ENCODE measurements at places on chromosomes 11 and 22. TPM values are rescaled to one million over a fixed set of nuclear protein-coding genes. Genes with fewer than 3 reads are reported as not detected.

SREBF2 gene
- 91.1 TPM for total RNA-seq

NLRP10 gene
- total RNA-seq, result 69.3 TPM

OSBP2 gene
- total RNA-seq, result 8.1 TPM

GRCh38 chr22:44775862-44776261, 23.5 kb downstream of the ARHGAP8 start:
- DNase-seq, result no peak

EIF1AD gene
- 66.0 TPM for total RNA-seq

DNA sequence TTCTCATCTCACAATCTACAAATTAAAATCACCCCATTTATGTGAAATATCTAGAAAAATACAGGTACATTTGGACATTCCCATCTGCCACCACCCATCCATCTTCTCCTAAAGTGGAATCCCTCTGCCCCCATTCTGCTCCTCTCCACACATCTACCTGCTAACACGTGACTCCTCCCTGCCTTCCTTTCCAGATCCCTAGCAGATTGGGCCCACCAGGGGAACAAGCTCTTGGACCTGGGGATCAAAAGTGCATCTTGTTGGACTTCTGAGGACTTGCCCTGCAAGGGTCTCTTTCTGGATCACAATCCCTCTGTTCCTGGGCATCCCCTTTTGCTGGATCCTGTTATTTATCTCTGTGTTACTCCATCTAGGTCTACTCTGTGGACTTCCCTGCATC, 107.6 kb downstream of the ZNF280B start:
- DNase-seq, result no peak

Measured in lower leg skin (tissue), 4 donors.